CD8-positive, alpha-beta memory T cell (primary cell): ENCODE measurements at places on chromosomes 2 and 18.

DNA sequence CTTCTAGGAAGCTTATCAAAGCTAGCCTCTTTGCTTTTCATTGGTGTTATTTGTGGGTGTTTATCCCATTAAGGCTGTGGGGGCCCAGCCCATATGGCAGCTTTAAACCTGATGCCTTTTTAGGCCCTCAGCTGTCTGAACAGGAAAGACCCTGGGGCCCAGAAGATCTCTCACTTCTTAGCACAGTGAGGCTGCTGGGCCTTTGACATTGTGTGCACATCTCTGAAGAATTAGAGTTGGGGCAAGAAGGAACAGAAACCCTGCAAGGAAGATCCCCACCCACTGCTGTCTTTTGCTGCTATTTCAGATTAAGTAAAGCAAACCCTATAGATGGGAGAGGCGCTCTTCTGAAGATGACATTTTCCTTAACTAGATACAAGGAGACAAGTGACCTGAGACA lies 250.0 kb downstream of the SMAD2 start:
- DNase-seq = no peak

GRCh38 chr18:22666411-22666940 lies 248.8 kb upstream of the CTAGE1 start:
- no peak for DNase-seq

GRCh38 chr2:70557171-70557838 lies 3.7 kb upstream of the TGFA start:
- no peak for DNase-seq

GRCh38 chr18:9506046-9506792 lies 30.9 kb downstream of the RALBP1 start:
- DNase-seq = no peak

DNA sequence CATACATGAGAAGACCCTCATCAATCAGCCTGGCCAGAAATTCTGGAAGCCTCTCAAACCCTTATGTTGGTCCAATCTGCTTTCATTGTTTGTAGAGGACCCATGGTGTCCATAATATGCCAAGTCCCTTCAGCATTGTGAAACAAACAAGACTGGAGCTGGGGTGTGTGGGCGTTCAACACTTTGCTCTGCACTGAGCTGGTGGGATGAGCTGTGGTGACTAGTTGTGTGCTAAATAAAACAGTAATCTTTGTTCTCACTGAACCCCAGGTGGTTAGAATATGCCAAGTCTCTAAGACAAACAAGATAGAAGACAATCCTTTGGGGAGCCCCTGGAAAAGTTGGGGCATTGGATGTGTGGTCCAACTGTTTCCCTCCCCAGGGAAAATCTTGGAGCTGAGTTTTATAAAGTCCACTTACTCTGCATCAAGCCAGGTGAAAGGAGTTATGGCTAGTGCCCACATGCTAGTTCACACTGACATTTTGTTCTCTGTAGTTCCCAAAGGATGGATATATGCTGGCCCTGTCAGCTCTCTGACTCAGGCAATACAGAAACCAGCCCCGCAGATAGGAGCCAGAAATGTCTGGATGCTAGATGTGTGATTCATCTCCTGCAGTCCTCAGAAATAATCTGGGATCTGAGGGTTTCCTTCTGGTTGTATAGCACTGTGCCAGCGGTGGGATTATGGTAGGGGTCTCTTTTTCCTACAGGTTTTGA lies 260.2 kb downstream of the TMX3 start:
- no peak for DNase-seq

GRCh38 chr2:104850361-104851290 lies 3.3 kb upstream of the POU3F3 start:
- DNase-seq = no peak

DNA sequence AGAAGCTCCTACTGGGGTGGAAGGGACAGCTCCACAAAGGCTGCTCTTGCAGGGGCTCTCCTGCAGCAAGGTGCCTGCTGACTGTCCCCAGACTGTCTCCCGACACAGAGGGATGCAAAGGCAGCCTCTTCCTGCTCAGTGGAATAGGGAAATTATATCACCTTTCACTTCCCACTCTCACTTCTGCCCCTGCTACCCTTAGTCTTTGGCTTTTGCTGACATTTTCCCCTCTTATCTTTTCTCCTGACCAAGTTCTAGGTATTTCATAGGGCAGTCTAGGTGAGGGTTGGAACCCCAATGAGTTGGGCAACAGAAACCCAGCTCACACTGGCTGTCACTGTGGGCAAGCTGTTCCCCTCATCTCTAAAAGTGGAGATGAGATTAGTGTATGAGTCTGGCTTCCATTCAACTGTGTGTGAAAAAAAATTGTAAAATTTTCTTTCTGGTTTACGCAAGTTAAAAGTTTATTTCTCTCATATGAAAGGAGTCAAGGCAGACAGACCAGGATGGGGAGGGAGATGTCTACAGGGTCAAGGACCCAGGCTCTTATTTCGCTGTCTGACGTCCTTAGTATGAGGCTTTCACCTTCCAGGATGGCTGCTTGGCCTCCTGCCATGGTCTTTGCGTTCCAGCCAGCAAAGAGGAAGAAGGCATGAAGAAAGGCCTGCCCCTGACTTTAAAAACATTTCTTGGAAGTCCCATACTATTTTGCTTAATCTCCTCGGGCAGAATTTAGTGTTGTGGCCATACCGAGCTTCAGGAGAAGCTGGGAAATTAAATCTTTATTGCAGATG lies 7.5 kb upstream of the MOCOS start:
- DNase-seq = no peak
